Neuronal stem cell (in vitro differentiated cells): ENCODE measurements at places on chromosomes 3 and 15.
A peak's percentile ranks its signal among the peaks of the same experiment; 100 is the strongest.

GRCh38 chr3:152225201-152225600 lies 43.5 kb upstream of the MBNL1 start:
- no peak for DNase-seq

GRCh38 chr3:184470551-184470950 lies 90.7 kb downstream of the CHRD start:
- no peak for DNase-seq

GRCh38 chr15:31461375-31461774 lies 134.7 kb downstream of the KLF13 start:
- DNase-seq = no peak

DNA sequence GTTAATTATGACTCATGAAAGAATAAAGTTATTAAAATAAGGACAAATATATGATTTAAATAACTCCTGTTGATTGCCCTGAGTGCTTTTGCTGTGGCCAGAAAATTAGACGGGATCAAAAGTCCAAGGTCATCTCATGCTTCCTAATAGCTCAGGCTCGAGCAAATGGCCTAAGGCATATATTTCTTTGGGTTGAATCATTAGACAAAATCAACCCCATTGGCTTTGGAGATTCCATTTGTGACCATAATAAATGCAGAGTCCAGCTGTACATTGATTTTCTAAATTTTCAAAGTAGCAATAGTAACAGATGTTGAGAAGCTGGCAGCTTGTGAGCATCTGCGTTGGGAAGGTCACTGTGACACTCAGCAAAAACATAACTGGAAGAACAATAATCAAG lies 464.5 kb upstream of the TGFBR2 start:
- no peak for DNase-seq

- no peak for DNase-seq
Measured at GRCh38 chr3:66386925-66387650, 113.7 kb downstream of the LRIG1 start.

GRCh38 chr3:127062926-127063325 lies 80.0 kb downstream of the PLXNA1 start:
- no peak for DNase-seq

- DNase-seq = no peak
Measured at GRCh38 chr3:179542375-179542774, 20.4 kb upstream of the ACTL6A start.

DNA sequence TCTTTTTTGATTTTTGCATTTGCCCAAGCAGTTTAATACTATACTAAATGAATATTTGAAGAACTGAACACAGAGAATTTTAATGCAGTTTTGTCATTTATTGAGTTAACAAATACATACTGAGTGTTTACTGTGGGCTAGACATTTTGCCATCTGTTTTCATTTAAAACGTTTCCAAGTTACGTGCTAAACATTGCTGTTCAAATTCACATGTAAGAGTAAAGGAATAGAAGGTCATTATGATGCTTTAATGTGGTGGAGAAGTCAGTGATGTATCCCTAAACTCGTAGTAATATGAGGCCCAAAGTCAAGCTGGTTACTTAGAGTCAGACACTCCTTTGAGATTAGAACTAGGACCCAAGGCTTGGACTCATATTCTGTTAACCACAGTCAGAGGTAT lies 49.4 kb downstream of the CRYBG3 start:
- no peak for DNase-seq

GRCh38 chr3:10547841-10548783 lies 42.7 kb upstream of the ATP2B2 start:
- no peak for DNase-seq

DNA sequence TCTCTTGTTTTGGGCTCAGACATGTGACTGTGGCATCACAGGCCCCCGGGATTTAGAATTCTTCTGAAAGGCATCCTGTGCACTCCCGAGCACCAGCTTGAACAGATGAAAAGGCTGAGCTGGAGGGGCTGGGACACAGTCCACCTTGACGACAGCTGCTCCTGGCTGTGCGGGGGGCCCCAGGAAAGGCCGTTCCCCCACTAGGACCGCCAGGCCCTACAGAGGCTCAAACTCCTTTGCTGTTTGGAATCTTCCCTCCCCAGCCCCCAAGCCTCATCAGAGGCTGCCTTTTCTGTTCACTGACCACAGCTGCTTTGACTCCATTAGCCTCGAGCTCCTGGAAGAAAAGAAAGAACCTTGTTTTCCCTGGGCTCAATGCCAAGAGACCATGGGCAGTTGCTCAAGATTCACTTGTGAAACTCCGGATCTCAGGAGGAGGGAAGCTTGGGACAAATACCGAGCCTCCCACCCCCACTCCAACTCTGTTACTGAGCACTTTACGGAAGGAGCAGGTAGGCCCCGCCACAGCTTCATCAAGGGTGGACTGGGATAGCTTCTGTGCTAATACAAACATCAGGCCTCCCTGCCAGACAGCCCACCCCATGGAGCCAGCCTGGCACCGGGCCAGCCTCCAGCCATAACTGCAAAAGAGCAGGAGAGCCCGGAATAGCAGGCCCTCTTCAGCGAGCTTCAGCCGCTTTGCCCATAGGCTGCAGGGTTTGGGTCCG lies 15.7 kb downstream of the CIDEC start:
- no peak for DNase-seq

DNA sequence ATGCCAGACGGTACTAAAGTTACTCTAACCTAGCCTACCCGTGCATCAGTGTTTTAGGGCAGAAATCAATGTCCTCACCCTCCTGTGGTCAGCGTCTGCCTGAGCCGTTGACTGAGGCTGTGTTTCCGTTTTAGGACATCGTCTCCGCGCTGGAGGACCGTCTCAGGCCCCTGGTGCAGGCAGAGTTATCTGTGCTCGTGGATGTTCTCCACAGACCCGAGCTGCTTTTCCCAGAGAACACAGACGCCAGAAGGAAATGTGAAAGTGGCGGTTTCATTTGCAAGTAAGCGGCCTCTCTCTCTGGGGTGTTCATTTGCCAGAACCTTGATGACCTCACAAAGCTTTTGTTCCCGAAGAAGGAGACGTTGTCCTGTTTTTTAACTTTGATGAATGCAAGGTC lies 217.0 kb downstream of the ITPR1 start:
- DNase-seq = no peak

GRCh38 chr3:119195911-119196310 lies 22.5 kb downstream of the UPK1B start:
- no peak for DNase-seq

DNA sequence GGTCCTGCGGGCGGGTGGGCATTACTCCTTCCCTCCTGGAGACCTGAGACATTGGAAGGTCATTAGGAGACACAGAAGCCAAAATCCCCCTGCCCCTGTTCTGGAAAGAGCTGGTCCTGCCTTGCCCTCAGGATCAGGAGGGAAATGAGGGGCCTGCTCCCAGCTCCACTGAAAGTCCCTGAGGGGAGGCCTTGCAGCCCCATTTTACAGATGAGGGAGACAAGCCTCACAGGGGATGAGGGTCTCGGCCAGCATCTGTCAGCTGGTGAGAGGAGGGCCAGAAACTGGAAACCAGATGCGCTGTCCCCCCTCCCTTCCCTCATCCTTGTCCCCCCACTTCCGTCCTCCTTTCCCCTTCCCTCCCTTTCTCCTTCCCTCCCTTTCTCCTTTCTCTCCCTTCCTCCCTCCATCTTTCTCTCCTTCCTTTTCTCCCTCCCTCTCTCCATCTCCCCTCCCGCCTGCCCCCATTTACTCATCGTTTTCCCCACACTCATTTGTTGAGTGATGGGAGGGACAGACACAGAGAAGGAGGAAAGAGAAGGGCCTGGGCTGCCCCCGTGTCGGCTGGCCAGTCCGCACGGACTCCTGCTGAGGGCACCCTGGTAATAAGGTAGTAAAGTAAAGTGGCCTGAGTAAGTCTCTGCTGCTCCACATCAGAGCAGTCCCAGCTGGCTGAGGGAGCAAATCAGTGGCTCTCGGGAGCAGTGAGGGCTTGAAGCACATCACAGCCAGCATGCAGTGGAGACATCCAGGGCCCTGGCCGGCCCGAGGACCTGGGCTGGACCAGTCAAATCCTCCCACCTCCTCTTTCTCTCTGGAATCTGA lies 112.4 kb upstream of the ALDH1A3 start:
- DNase-seq = no peak

DNA sequence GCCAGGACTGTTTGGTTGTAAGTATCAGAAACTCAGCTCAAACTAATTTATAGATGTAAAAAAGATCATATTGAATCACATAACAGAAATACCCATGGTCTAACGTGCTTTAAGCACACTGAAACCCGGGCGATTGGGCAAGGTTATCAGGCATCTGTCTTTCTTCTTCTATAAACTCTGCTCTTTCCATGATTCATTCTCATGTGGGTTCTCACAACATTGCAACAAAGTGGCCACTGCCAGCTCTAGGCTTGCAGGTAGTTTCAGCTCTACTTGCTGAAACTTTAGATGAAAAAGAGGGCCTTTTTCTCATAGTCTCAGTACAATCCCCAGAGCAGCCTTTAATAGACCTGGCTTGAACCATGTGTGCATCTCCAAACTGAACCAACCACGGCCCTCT lies 456.1 kb downstream of the MFSD1 start:
- DNase-seq = no peak

- no peak for DNase-seq
Measured at GRCh38 chr3:31472479-31473390, 60.0 kb upstream of the STT3B start.

DNA sequence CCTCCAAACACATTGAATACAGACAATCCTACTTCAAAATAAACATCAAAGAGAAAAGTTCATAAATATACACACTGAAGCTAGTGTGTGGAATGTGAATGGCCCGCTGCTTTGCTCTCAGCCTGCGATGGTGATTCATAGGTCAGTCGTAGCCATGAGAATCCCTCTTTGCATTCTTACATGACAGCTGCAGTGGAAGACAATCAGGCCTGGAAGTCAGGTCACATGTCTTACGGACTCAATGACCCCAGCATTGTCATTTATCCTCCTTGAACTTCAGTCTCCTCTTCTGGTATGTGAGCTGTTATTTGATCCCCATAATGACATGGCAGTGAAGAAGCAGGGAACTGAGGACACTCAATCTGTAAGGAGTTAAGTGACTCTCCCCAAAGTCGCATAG lies 217.8 kb upstream of the EOMES start:
- peak; percentile 6 for DNase-seq

GRCh38 chr3:110810356-110810755 lies 261.3 kb upstream of the NECTIN3 start:
- DNase-seq = no peak

- DNase-seq = no peak
Measured at GRCh38 chr3:17808994-17809393, 66.6 kb upstream of the TBC1D5 start.

- no peak for DNase-seq
Measured at GRCh38 chr3:55352668-55353067, 134.4 kb downstream of the WNT5A start.

GRCh38 chr3:113423699-113424098 lies 17.6 kb downstream of the CFAP44 start:
- DNase-seq = no peak

DNA sequence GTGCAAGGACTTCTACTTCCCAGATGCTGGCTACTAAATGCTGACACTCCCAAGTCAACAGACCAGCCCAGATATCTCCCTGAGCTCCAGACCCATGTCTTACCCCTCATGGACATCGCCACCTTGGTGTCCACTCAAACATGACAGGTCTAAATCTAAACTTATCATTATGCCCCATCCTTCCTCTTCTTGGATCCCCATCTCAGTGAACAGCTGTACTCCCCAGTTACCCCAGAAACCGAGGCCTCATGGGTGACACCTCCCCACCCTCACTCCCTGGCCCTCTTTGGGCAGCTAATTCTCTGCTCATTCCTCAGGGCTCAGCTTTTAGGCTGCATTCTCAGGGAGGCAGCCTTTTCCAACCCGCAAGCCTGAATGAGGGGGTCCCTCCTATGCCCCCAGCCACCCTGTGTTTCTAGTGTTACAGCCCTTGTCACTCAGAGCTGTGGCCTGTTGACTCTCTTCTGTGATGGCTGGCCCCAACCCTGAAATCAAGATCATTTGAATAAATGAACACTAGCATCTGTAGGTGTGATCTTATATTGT lies 5.4 kb downstream of the EHD4 start:
- DNase-seq = no peak

DNA sequence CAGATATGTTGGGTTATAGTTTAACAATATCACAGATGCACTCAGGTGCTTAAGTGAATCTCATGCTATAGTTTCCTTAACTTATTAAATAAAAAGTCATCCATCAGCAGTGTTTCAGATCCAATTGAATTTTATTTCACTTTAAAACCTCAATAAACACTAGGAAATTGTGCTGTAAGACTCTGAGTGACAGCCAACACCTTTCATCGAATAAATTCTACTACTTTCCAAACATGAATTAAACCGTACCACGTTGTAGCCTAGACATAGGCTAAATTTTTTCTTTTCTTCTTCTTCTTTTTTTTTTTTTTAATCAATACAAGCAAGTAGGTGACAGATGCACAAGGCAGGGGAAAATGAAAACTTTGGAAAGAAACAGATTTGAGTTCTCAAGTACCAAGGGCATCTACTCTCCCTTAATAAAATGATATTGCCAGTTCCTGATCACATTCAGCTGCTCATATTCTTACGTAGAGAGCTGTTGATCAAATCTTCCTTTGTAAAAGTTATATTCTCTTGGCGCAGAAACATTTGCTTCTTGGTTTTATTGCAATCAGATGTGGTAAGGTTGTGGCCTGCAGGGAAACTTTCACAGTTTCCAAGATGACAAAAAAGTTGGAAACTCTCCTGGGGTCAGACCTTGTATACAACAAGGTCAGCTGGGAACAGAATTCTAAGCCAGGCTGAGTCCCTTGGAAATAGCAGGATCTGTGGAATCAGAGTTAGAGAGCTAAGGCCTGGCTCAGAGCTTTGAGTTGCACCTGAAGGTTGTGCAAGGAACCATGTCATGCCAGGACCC lies 147.7 kb downstream of the CD47 start:
- no peak for DNase-seq

DNA sequence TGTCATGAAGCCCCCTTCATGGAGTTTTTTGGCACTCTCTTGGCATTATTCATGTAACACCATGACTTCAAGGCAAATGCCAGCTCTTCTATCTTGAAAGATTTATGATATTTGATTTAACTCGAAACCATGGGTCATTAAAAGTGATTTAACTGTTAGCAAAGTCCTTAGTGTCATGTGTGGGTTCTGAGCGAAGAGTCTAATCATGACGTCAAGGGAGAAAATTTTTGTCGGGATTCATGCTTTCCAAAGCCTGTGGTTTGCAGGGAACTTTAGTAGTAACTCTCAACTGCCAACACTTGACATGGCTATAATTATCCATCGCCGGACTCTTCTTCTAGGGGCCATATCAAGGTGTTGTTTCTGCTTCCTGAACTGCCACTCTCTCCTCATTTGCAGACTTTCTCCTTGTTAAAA lies 11.5 kb downstream of the GXYLT2 start:
- DNase-seq = no peak
